ENCODE measurements at places on chromosomes 6 and 20.

DNA sequence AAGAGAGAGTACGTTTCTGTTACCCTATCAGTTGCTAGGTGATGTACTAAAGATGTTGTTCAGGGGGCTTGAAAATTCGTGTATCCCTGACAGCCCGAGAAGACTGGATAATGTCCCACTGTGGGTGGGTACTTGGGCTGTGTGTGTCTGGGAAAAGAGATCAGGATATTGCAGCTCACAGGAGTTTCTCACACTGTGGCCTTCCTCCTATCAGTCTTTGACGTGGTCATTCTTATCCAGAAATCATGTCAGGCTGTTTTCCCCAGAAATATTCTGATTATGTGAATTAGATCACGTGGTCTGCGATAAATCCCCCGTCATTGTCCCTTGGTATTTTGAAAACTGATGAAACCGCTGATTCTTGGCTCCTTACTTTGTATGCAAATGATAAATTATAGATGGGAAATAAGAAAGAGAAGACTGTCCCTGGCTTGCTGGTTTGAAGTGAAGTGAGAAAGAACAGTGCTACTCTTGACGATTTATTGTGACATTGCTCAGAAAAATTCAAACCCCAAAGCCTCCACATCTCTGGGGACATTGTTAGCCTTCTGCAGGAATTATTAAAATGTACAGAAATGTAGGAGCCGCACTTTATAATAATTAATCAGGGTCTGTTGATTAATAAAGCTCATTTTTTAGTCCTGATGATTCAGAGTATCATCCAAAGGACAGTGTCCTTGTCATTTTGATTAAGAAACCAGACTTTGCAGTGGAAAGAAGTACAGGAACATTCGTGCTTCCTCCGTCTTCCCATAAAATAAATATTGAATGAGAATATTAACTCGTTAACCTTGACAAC is 167.5 kb upstream of the TSHZ2 start:
- DNase-seq, result no peak
- H3K27ac ChIP-seq, result no peak overlapping the region
- H3K36me3 ChIP-seq, result no peaks in the 10 kb centered on the region
- H3K27me3 ChIP-seq, result no peaks in the 10 kb centered on the region
- H3K4me3 ChIP-seq, result no peak overlapping the region

DNA sequence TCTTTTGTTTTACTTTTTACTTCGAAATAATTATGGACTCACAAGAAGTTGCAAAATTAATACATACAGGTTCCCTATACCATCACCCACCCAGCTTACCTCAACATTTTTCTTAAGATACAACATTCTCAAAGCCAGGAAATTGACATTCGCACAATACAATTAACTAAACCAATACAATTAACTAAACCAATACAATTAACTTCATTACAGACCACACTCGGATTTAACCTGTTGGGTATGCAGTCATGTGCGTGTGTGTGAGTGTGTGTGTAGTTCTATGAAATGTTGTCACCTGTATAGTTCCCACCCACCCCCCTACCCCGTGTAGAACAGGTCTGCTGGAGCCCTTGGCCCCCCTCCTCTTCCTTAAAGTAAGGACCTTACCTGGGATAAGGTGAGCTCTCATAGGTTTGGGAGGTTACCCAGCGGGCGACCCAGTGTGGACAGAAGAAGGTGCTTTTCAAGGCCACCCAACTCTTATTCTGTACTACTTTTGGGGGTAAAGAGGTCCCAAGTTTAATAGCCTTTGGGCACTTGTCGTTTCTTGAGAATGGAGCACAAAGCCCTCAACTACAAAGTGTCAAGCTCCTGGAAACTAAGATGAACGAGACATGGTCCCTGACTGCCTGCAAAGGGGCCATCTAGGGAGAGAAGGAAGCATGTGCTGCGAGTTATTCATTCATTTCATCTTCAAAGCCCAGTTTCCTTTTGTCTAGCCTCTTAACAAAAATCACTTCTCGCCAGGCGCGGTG is 544 bp upstream of the STK38 start:
- peak overlapping the region; percentile 92 for H3K4me3 ChIP-seq
- DNase-seq, result no peak
- no peak overlapping the region for H3K27ac ChIP-seq
- peaks cover 31% of the 10 kb centered on the region for H3K4me1 ChIP-seq
- H3K36me3 ChIP-seq, result peaks cover 3% of the 10 kb centered on the region

GRCh38 chr6:43843097-43843645 is 73.2 kb downstream of the VEGFA start:
- H3K4me1 ChIP-seq, result peaks cover 29% of the 10 kb centered on the region
- no peaks in the 10 kb centered on the region for H3K27me3 ChIP-seq
- H3K4me3 ChIP-seq, result no peak overlapping the region
- DNase-seq, result no peak

DNA sequence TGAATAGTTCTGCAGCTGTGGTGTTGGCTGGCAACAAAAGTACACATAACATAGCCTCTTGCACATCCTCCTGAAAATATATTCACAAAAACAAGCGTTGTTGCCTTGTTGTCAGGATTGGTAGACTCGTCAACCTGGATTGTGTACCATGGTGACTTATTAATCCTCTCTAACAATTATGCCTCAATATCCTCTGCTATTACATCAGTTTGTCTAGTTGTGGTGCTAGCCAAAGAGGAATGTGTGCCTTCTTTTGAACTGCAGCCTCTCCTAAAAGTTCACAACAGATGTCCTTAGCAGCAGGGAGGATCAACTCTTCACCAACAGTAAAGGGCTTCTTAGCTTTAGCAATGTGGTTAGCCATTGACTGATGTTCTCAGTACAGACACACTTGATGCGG is 3.6 kb upstream of the SF3B5 start:
- DNase-seq, result no peak
- H3K4me3 ChIP-seq, result no peak overlapping the region
- H3K27ac ChIP-seq, result no peak overlapping the region
- peaks cover 10% of the 10 kb centered on the region for H3K4me1 ChIP-seq

DNA sequence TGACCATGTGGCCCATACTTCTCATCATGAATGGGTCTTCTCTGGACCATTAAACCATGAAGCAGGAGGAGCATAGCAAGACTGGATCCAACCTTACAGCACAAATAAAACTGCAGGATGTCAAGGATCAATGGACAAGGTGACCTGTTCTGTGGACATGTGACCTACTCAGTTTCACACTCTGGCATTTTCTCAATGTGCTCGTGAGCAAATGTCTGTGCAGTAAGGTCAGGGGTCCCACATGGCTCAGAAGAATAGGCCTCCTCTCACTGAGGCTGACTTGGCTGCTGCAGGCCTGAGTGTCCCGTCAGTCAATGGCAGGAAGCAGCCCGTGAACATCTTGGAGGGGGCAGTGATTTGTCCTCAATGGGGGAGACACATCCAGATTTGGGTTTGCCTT is 60.2 kb upstream of the IL20RA start:
- DNase-seq, result no peak
- H3K27ac ChIP-seq, result no peak overlapping the region
- no peak overlapping the region for H3K4me3 ChIP-seq
- no peaks in the 10 kb centered on the region for H3K27me3 ChIP-seq

GRCh38 chr20:63090682-63091571 is 84.2 kb upstream of the BHLHE23 start:
- H3K4me3 ChIP-seq, result no peak overlapping the region
- H3K27ac ChIP-seq, result no peak overlapping the region
- no peaks in the 10 kb centered on the region for H3K36me3 ChIP-seq
- peaks cover 88% of the 10 kb centered on the region for H3K27me3 ChIP-seq
- 0 out of 2 replicates have a peak, but pooled peaks cover 10% of the 10 kb centered on the region for H3K4me1 ChIP-seq

DNA sequence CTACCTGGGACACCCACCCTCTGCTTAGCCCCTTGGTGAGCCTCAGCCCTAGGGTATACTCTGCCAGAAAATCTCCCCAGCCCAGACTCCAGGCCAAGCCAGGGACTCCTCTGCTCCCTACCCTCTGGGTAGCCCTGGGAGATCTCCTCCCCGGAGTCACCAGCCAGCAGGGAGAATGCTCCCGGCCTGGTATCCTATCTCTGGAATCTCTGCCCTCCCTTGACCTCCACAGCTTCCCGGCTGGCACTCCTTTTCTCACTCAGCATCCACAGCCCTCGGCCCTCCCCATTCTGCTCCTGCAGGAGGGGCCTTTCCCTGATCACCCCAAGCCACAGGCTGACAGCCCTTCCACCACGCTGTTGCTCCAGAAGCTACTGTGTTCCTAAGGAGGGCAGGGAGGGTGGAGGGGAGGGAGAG is 22.6 kb downstream of the NOL4L start:
- peaks cover 21% of the 10 kb centered on the region for H3K4me1 ChIP-seq
- no peaks in the 10 kb centered on the region for H3K36me3 ChIP-seq
- H3K4me3 ChIP-seq, result no peak overlapping the region
- H3K27ac ChIP-seq, result no peak overlapping the region

- peak overlapping the region; percentile 17 for H3K4me3 ChIP-seq
- H3K27ac ChIP-seq, result peak overlapping the region; percentile 73
- H3K4me1 ChIP-seq, result peaks cover 68% of the 10 kb centered on the region
- peak; percentile 97 for DNase-seq
Measured at GRCh38 chr6:36577301-36577700, 16.9 kb upstream of the SRSF3 start.

- H3K27me3 ChIP-seq, result no peaks in the 10 kb centered on the region
- H3K27ac ChIP-seq, result peak overlapping the region; percentile 99
- no peak for DNase-seq
- peaks cover 33% of the 10 kb centered on the region for H3K4me1 ChIP-seq
- peaks cover 29% of the 10 kb centered on the region for H3K36me3 ChIP-seq
Measured at GRCh38 chr20:50195524-50196120, 5.0 kb downstream of the CEBPB start.

- no peak overlapping the region for H3K4me3 ChIP-seq
- no peaks in the 10 kb centered on the region for H3K36me3 ChIP-seq
- no peak overlapping the region for H3K27ac ChIP-seq
- H3K27me3 ChIP-seq, result no peaks in the 10 kb centered on the region
- H3K4me1 ChIP-seq, result peaks cover 9% of the 10 kb centered on the region
Measured at GRCh38 chr6:10890151-10890550, 3.3 kb downstream of the SYCP2L start.

Data from PC-9 (cell line).